Lung (tissue), 17 donors: ENCODE measurements at places on chromosomes 4 and X. TPM values are rescaled to one million over a fixed set of nuclear protein-coding genes. Genes with fewer than 3 reads are reported as not detected.

The ABLIM2 gene
- 4.0 TPM for total RNA-seq

The HS6ST2 gene
- 14.3 TPM for total RNA-seq

The CNKSR2 gene
- 41.4 TPM for total RNA-seq

The CACNA1F gene
- total RNA-seq, result 0.43 TPM

The CFAP47 gene
- 21.0 TPM for total RNA-seq

The TEX11 gene
- total RNA-seq, result not detected

The ERCC6L gene
- 0.71 TPM for total RNA-seq

The MGAT4D gene
- total RNA-seq, result 1.1 TPM

The FATE1 gene
- total RNA-seq, result not detected

The RBMXL3 gene
- not detected for total RNA-seq

The RBM47 gene
- total RNA-seq, result 119 TPM

The PABPC4L gene
- 10.0 TPM for total RNA-seq

The SLC4A4 gene
- total RNA-seq, result 78.6 TPM

The CT45A1 gene
- not detected for total RNA-seq

The LDB2 gene
- total RNA-seq, result 58.1 TPM

The PAGE2B gene
- not detected for total RNA-seq

The HERC5 gene
- 7.8 TPM for total RNA-seq

The PLP1 gene
- 0.52 TPM for total RNA-seq

The PCDH11X gene
- total RNA-seq, result 1.00 TPM

The CFAP99 gene
- 12.1 TPM for total RNA-seq

The MAGEB16 gene
- total RNA-seq, result not detected

The RASSF6 gene
- total RNA-seq, result 2.7 TPM

The ANK2 gene
- total RNA-seq, result 61.2 TPM

The FGF5 gene
- total RNA-seq, result 0.18 TPM

The ZCCHC18 gene
- 0.52 TPM for total RNA-seq

The FLNA gene
- total RNA-seq, result 602 TPM

The SULT1B1 gene
- total RNA-seq, result 11.0 TPM

The VCX3B gene
- not detected for total RNA-seq

The STS gene
- 16.7 TPM for total RNA-seq

The AFF2 gene
- 13.0 TPM for total RNA-seq

The FGFBP2 gene
- total RNA-seq, result 1.1 TPM

The AADAT gene
- total RNA-seq, result 14.0 TPM

The GAGE12F gene
- total RNA-seq, result not detected

The MAGEA8 gene
- total RNA-seq, result not detected

The CPLX1 gene
- total RNA-seq, result 1.4 TPM

The CLNK gene
- total RNA-seq, result 0.57 TPM

The DIAPH2 gene
- 57.6 TPM for total RNA-seq

The SYNPO2 gene
- 14.8 TPM for total RNA-seq

The PLS3 gene
- total RNA-seq, result 138 TPM

The SOD3 gene
- 48.9 TPM for total RNA-seq

The PROM1 gene
- 42.7 TPM for total RNA-seq

The ASB9 gene
- 7.5 TPM for total RNA-seq

The HSD17B13 gene
- 0.34 TPM for total RNA-seq

The STK26 gene
- 16.4 TPM for total RNA-seq

The TCEAL1 gene
- 28.9 TPM for total RNA-seq

The GRPR gene
- 0.20 TPM for total RNA-seq

The UGT2B15 gene
- not detected for total RNA-seq

The DDX60 gene
- 47.0 TPM for total RNA-seq

The FHIP1A gene
- 21.8 TPM for total RNA-seq

The TMEM31 gene
- 0.65 TPM for total RNA-seq

The CCKAR gene
- 0.14 TPM for total RNA-seq

The DCAF12L2 gene
- total RNA-seq, result not detected

The APELA gene
- total RNA-seq, result not detected

The MTMR8 gene
- total RNA-seq, result 5.8 TPM

The REPS2 gene
- 18.4 TPM for total RNA-seq

The STK32B gene
- total RNA-seq, result 2.2 TPM

The CXXC4 gene
- total RNA-seq, result 6.7 TPM

The NDNF gene
- 121 TPM for total RNA-seq
